ENCODE measurements at places on chromosomes 6 and 20.

DNA sequence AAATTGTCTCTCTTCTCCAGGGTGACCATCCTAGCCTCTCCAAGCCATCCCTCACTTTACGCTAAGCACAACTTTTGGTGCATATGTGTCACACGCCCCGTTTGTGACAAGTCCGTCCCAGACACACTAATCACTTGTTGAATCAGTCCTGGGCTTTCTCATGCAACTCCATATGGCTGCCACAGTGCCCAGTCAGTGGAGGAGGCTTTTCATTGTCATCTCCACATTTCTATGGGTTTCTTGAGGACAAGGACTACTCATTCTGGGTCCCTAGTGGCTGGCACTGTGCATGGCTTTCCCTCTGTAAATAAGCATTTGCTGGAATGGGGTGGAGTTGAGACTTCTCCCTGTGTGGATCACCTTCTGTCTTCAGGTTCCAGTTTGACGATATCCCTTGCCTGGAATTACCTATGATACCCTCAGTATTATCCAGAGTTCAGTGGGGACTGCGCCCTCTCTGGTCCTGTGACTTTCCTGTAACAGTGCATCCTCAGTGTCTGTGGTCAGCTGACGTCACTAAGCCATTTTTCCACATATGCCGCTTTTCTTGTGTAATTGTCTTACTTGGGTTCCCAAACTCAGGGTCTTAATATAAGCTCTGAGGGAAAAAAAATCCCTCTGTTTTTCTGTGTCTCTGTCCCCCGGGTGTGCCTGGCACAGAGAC is 59.8 kb upstream of the MYL9 start:
- no peak for DNase-seq

DNA sequence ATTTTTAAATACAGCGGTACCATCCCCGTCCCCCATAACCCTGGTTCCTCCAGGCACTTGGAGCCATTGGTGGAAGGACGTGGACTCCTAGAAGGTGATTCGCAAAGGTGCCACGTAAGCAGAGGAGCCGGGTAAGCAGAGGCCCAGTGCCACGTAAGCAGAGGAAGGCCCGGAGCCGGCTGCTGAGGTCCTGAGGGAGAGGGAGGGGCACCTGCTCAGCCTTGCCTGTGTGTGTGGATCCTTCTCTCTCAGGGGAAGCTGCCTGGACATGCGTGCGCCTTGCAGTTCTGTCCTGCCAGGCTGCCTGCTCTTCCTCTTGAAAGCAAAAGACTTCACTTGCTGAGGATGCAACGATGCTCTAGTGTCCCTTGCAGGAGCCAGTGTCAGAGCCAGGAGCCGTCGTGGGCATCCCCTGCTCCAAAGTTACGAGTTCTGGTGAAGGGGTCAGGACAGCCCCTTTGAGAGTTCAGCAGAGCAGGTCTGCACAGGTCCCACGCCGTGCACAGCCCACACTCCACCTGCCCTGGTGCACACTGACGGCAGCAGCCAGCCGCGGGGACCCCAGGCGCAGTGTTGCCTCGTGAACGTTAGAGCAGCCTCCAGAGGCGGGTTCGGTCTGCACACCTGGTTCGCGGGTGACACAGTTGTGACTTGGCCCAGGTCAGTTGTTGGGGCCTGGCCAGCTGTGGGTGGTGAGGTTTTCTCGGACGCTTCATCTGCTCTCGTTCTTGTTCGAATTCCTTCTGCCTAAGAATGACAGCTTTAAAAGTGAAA is 1.9 kb upstream of the NKAIN4 start:
- no peak for DNase-seq

- no peak for DNase-seq
These were observed 659 bp downstream of the MCUR1 start for GRCh38 chr6:13813621-13814175.

- no peak for DNase-seq
These were observed 131.7 kb downstream of the BFSP1 start for GRCh38 chr20:17399303-17399985.

DNA sequence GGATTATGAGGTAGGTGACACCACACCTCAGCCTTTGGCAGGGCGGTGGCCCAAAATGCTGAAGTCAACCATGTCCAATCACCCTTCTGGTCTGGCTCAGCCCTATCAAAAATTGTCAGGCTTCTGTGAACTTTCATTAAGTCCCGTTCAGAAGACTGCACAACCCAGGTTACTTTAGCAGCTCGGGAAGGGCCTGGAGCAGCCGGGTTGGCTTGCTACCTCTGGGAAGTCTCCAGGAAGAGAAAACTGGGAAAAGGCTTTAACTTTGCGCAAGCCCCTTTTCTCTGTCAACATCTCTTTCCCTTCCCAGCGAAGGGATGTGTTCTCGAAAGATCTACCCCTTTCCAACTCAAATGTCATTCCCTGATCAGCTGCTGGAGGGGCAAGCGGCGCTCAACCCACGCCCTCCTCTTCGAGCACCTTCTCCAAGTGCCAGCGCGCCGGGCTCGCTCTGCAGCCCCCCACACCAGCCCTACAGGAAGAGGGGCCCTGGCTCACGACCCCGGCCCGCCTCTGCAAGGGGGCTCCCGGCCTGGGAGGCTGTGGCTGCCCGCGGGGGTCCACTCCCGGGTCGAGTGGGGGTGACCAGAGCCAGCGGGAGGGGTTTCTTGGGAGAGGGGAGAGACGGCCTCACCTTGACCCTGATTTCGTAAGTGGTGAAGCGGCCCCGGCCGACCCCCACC is 573 bp downstream of the SNX3 start:
- peak; percentile 32 for DNase-seq

All from stimulated activated naive CD8-positive, alpha-beta T cell treated with anti-CD3 and anti-CD28 coated beads, Interleukin-15, Interleukin-2, amounts not matched to agents 100 U/mL and 50 U/mL, for 24 hours (primary cell).